ENCODE measurements at places on chromosomes 1 and 21.

GRCh38 chr1:59908084-59908483 lies 18.5 kb downstream of the CYP2J2 start:
- no peak for DNase-seq

- DNase-seq, result no peak
These were observed 8.7 kb upstream of the CD53 start for GRCh38 chr1:110864287-110864686.

GRCh38 chr1:1359308-1359663 lies 931 bp upstream of the MXRA8 start:
- no peak for DNase-seq

- DNase-seq, result no peak
These were observed 1686.2 kb downstream of the PLA2G4A start for GRCh38 chr1:188514917-188515316.

DNA sequence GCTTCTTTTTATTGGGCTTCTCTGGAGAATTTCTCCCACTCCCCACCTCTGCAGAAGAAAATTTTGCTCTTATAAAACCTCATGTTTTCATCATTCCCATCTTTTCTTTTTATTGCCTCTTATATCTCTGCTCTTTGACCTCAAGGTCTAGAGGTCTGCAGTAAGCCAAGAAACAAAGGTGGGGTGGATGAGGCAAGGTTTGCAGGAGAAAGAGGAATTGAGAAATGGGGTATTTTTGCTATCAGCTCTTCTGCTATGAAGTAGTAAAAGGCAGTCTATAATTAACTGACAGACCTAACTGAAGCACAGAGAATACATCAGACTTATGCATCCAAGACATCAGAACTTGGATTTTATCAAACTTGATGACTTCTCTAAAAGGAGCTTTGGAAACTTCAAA lies 22.9 kb downstream of the SYT11 start:
- no peak for DNase-seq

DNA sequence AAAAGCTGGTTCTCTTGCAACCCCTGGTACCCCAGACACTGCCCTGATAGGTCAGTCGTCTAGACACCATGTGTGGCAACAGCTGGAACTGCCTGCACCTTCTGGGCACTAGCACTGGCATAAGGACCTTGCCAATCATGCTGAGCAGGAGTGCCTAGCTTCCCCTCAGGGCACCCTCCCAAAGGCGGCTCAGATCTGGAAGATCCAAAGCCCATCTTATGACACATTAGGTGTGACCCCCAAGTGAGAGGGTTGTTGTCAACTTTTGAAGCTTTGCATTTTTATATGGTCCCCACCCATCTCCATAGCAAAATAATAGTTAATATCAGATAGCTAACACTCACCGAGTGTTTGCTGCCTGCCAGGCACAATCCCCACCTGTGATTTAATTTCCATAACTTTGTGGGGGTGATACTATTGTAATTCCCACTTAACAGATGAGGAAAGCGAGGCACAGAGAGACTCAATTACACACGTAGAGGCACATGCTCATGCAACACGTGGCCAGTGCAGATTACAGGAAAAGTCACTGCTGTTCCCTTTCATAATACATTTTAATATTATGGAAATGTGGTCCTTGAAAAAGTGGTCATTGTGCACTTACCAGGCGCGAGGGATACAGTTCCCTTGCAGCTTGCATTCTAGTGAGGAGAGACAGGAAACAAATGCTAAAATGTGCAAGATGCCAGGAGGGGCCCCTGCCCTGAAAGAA lies 25.8 kb downstream of the EXOC8 start:
- no peak for DNase-seq

DNA sequence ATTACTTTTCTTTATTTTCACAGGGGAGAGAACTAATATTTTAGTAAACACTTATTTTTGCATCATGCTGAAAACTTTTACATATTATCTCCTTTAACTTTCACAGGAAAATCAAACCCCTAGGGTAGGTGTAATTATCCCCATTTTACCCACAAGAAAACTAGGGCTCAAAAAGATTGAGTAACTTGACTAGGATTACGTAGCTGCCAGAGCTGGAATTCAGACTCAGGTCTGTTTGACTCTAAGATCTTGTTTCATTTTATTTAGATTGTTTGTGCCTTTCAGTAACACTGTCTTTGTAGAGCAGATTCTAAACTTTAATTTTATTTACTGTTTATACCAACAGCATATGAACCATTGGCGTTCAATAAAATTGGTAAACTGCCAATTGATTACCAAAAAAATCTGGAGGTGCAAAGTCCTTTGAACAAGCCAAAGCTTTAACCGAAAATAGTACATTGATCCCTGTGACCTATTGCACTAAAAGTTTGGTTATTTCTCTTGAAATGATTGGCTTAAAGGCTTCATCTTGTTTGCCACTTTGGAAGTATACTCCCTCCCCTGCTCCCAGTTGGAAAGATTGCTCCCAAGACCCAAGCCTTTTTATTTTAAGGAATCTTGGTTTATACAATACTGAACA lies 71.0 kb upstream of the WDR26 start:
- no peak for DNase-seq
